ENCODE measurements at places on chromosomes 1 and 21.

DNA sequence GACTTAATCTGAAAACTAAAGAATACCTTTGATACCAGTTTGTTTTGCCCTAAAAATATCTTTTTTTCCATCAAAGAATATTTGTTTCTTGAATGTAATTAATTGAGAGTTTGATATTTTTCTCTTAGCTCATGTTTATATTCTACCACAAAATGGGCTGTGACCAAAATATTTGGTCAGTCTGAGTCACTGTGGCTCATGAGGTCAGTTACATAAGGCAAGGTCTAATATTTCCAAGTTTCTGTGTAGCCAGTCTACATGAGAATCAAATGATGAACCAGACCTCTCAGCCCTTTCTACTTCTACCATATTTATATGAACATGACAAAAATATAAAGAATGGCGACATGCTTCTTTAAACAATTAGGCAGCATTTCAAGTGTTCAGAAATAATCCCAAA is 83.0 kb upstream of the IVNS1ABP start:
- DNase-seq, result no peak

GRCh38 chr1:36675106-36675505 is 192.4 kb upstream of the CSF3R start:
- DNase-seq, result no peak

DNA sequence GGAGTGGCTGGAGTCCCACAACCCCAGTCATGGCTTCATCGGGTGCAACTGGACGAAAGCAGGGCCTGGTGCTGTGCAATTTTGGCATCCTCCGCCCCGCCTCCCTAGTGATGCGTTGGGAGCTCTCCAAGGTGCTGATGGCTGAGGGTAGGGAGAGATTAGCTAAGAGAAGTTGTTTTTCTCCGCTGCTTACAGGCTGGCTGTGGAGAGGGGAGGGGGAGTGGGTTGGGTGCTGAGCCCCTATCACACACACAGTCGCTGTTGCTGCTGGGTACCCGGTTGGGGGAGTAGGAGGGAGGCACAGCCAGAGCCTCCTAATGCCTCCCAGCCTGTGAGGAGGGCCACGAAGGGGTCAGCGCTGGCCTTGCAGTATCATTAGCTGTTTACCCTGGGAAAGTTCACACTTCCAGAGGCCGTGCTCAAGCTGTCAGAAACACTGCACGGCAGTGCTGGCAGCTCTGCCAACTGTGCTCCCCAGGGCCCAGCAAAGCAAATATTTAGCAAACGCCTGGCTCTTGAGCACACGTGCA is 110.0 kb downstream of the GRIK3 start:
- no peak for DNase-seq

- no peak for DNase-seq
Observed at GRCh38 chr1:156002188-156002911, 18.4 kb downstream of the SSR2 start.

DNA sequence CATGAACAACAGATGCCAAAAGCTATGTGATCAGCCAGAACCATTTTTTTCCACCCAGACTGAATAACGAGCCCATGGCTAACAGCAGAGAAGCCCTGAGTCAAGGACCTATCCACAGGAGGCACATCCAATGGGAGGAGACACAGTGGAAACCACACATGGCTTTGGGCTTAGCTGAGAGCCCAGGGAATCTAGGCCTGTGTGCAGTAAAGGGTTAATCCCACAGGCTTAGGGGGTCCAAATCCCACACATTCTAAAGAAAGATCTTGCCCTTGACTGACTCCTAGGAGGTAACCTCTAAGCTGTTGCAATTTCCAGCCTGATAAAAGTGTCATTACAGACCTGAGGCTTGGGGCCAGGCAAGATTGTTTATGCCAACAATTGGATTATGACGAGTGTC is 194.5 kb downstream of the DSCAM start:
- DNase-seq, result no peak

DNA sequence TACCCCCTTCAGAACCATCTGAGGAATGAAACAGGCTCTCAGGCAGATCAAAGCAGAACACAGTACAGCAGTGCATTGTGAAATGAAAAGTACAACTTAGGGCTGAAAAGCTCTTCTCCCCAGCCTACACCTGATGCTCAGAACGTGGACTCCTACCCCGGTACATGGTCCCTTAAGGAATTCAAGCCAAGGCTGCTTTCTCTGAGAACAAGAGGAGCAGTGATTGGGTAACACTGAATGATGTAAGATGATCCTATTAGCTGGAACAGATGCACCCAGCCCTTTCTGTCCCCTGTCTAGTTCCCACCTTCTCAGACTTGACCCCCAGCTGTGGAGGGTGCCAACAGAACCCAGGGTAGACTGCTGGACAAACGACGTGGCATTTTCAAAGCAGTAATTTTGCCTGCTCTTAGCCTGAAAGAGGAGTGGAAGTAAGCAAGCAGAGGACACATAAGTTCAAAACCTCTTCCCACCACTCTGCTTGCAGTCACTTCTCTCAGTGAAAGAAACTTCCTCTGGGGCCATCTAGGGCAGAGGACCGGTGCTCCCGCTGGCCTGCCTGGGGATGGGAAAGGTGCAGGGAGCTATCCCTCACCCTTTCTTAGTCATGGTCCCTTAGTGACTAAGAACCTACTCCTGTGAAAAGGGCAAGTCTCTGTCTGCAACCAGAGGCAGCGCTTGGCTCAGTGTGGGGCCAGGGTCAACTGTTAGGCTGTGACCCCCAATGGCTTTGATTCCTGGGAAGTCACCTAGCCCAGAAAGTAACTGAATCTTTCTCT is 72.7 kb downstream of the TRABD2B start:
- DNase-seq, result no peak

- no peak for DNase-seq
Observed at GRCh38 chr1:6912518-6912917, 127.3 kb downstream of the CAMTA1 start.

DNA sequence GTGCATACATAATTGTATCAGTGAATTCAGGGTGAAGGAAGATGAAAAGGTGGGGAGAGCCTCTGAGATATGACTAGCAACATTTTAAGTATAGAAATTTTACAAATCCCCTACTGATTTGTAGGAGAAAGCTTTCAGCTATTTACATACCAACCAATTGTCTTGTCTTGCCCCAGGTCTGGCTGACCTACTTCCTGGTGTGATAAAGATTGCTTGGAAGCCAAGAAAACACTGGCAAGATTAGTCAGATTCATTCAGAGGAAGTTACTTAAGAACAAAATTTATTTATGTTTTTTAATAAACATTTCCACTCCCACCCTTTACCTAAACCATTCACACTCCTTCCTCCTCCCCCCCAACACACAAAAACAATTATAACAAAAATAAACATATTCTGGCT is 17.5 kb downstream of the PTGS2 start:
- no peak for DNase-seq
